Right ventricle myocardium superior (tissue), 1 donor: ENCODE measurements at places on chromosomes 3 and 15.
A peak's percentile ranks its signal among the peaks of the same experiment; 100 is the strongest.

DNA sequence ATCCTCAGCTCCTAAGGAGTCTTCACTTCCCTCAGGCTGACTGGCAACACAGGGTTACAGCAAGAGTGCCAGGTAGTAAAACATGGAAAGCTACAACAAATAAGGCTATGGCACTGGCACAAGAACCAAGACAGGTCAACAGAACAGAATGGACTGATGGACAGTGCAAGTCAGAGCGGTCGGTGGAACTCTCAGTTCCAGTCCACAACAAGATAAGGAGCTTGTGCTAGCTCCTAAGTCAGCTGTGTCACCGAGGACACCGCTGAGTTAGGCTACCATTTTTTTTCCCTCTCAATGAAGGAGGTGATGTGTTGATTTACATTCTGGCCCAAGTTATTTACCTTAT, 55.9 kb upstream of the LIMD1 start:
- no peak for DNase-seq

DNA sequence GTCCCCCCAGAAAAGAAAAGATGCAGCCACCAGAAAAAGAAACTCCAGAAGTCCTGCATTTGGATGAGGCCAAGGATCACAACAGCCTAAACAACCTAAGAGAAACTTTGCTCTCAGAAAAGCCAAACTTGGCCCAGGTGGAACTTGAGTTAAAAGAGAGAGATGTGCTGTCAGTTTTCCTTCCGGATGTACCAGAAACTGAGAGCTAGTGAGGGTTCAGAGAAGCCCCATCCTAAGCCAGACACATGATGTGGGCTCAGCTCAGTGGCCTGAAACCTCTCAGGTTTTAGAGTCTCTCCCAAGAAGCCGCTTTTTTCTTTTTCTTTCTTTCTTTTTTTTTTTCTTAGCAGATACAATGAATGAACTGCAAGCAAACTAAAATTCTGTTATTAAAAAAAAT, 7.8 kb downstream of the SLC51B start:
- no peak for DNase-seq

- peak; percentile 74 for DNase-seq
Measured at GRCh38 chr15:73051391-73051806, 864 bp upstream of the NEO1 start.

GRCh38 chr15:31856581-31856980, 173.7 kb upstream of the CHRNA7 start:
- DNase-seq = no peak

DNA sequence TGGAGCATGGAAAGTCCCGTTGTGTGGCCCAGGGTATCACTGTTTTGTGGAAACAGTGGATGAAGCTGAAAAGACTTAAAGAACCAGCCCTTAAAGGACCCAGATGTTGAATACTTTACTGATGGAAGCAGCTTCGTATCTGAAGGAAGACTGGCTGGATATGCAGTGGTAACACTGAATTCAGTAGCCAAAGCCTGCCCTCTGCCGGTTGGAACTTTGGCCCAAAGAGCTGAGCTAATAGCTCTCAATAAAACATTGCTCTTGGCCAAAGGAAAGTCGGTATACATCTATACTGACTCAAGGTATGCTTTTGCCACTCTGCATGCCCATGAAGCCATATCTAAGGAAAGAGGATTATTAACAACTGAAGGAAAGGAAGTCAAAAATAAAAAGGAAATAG, 885.4 kb downstream of the PDCD6IP start:
- DNase-seq = peak; percentile 81

- DNase-seq = no peak
Measured at GRCh38 chr3:126005951-126006350, 37.0 kb downstream of the ROPN1B start.

DNA sequence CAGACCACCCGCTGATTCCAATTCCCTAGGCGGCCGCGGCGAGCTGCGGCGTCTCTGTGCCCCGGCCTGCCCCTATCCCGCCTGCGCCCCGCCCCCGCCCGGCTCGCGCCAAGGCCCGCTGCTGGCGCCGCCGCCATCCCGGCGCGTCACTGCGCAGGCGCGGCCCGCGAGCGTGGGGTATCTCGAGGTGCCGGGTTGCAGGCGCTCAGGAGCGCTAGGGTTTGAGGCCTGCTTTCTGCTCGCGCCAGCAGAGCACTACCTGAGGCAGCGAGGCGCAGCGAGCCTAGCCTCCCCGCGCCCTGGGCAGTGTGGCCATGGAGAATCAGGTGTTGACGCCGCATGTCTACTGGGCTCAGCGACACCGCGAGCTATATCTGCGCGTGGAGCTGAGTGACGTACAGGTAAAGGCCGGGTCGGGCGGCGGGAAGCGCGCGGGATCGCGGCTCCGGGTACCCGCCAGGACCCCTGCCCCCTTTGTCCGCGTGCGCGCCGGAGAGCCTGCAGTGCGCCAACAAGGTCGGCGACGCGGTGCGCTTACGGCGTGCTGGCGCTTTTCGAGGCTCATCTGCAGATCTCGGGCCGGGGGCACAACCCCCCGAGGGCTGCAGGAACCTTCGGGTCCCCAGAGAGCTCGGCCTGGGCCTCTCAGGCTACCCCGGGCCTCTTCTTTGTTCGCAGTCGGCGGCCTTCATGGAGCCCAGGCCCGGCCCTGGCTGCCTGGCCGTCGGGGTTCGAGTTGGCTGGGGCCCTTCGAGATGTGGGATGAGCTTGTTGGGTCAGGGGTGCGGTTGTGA, at the start of gene HACD3:
HACD3 (plus strand) TSS at position 146 of the 794 bp plus-strand sequence; CDS start at position 315, 169 bp downstream.
- peak; percentile 93 for DNase-seq

DNA sequence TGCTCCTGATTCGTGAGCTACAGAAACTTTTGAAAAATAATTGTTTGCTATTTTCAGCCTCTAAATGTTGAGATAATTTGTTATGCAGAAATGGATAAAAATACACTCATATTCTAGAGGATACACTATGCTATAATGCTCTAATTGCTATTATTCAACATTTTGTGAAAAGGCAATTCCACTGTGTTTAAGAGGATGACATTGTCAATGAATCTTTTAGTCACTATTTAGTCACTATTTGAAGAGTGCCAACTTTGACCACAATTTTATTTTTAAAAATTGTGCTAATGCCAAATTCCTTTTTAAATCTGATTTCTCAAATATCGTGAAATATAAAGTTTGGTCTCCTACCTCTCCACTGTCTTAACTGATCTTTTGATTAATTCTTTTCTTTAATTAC, 604.9 kb upstream of the KCNMB2 start:
- DNase-seq = no peak

DNA sequence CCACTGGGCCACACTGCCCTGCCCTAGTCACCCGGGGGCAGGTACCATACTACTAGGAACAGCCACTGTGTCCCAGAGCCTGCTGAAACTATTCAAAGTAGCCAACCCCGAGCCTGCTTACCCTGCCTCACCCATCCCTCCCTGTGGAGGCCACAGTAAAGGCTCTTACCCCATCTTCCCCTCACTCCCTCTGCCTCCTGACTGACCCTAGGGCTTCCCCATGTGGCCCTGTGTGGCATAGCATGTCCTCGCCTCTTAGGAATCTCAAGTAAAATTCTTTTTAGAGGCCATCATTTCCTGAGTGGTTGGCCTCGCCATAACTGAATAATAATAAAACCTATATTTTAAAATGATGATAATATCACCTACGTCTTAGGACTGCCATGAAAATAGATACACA, 112.2 kb upstream of the SLC6A11 start:
- DNase-seq = no peak

GRCh38 chr15:45105586-45105985, 8.4 kb downstream of the DUOX2 start:
- DNase-seq = no peak

GRCh38 chr3:195104340-195104739, 166.6 kb downstream of the XXYLT1 start:
- DNase-seq = peak; percentile 30

- DNase-seq = no peak
Measured at GRCh38 chr15:68574046-68574445, 4.7 kb upstream of the CORO2B start.

- DNase-seq = no peak
Measured at GRCh38 chr3:62638316-62638715, 236.9 kb downstream of the CADPS start.

GRCh38 chr3:71751602-71752001, 2.1 kb upstream of the GPR27 start:
- no peak for DNase-seq

DNA sequence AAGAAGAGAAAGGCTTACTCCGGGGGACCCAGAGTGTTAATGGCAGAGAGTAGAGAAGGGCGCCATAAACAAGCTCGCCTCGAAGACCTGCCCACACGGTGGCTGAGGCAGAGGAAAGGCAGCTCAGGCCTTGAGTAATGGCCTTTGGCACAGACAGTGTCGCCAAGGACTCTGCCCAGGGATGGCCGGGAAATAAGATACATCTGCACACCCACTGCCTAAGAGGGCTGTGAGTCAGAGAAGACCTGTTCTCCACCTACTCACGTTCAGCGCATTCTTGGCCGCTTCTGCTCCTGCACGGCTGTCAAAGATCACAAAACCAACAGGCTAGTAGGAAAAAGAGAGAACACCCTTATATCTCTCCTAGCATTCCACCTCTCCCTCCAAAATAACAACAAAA, 26.2 kb downstream of the RBPMS2 start:
- DNase-seq = no peak

GRCh38 chr3:194200422-194201081, 64.6 kb downstream of the HES1 start:
- DNase-seq = no peak

DNA sequence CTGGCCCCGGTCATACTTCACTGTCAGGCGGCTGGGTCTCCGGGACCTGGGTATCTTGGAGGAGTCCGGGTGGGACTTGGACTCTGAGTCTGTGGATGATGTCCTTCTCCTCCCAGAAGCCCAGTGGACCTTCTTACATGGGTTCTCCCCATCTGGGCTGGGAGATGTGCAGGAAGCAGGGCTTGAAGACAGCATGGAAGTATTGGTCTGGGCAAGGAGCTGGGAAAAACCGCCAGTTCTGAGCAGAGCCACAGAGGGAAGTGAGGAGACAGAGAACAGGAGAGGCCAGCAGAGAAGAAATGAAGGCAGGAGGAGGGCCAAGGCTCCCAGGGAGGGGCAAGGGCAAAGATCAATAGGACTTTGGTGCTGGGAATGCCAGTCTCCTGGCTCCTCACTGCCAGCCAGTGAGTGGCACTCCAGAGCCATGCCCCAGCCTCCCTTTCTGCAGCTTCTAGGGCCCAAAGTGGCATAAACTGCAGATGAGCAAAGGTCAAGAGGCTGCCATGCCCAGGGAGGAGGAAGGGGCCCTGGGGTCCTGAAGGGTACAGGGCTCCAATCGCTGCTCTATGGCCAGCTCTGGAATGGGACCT, at the start of gene PPP1R14D:
PPP1R14D (minus strand) TSS at position 262 of the 590 bp plus-strand sequence; CDS start at position 195, 67 bp downstream.
- DNase-seq = no peak

GRCh38 chr3:128180436-128180835, 27.2 kb downstream of the EEFSEC start:
- DNase-seq = no peak

GRCh38 chr15:93047621-93048425, 41.2 kb downstream of the RGMA start:
- DNase-seq = peak; percentile 46

DNA sequence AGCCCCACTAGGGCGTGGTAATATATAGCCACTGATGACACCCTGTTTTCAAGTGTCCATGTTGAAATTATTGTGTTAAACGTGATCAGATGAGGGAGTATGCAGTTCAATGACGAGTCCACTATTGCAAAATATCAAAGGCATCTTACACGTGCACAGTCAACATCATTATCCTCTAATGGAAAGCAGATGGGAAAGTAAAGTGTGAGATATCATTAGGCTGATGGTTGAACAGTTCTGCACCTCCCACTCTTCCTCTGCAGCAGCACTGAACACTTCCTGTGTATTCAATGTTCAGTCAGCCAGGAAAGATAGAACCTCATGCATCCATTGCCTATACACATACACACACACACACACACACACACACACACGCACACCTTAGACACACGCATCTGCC, 431.8 kb upstream of the CCDC54 start:
- no peak for DNase-seq

GRCh38 chr3:63975723-63976122, 47.6 kb downstream of the PSMD6 start:
- peak; percentile 68 for DNase-seq

DNA sequence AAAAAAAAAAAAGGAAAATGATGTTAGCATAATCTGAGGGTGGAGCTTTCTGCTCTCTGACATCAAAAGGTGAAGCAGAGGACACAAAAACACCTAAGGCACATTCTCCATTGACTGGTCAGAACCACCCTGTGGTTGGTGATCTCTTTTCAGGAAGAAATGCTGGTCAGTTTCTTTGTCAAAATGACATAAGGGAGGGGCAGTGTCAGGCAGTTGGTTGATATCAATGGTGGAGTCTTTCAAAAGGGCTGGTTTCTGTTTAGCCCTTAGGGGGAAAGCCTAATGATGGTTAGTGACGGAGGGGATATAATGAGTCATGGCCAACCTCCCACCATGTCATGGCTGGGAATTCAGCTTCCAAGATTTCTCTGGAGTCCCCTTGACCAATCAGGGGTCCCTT, 185.9 kb upstream of the GBE1 start:
- DNase-seq = no peak

- DNase-seq = no peak
Measured at GRCh38 chr3:42375121-42375800, 35.1 kb downstream of the LYZL4 start.

DNA sequence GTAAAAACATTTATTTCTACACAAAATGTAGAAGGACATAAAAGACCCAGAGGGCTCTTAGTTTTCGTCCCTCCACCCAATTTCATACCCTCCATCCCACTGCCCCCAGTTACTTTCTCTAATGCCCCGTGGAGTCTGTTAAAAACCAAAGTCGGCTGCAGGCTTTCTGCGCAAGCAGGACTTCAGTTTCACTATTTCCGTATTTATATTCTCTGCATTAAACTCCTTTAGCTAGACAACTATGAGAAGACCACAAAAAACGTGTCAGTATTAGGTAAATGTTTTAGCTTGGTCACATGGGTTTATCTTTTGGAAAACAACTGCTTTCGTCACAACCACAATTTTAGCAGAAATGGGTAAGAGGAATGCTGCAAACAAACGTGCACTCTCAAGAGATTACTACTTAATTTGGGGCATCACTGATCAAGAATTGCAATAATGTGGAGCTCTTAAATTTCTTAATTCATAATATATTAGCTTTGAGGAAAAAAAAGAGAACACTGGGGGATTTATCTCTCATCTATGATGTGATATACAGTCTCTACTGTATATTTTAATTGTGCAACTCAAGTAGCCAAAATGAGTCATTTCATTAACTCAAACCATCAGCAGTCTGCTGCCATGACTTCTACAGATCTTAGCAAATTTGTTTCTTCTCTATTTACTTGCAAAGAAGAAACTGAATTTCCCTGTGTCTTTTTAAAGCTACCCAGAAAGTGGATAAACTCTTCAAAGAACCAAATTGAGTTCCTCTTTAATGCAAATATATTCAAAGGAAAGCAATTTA, 740 bp upstream of the NSMCE3 start:
- no peak for DNase-seq
